NCI-H1436 (cell line): ENCODE measurements at places on chromosomes 13 and 19.

- DNase-seq = no peak
These were observed 22.4 kb downstream of the AMER2 start for GRCh38 chr13:25149711-25150110.

- no peak for DNase-seq
These were observed 11.7 kb downstream of the RAP2A start for GRCh38 chr13:97445522-97446187.

GRCh38 chr13:35724446-35724845 lies 248.0 kb upstream of the MAB21L1 start:
- DNase-seq = no peak

- DNase-seq = no peak
These were observed 46.3 kb downstream of the SIPA1L3 start for GRCh38 chr19:37953171-37953917.

GRCh38 chr19:41997121-41997850 lies 3.3 kb upstream of the ATP1A3 start:
- peak; percentile 55 for DNase-seq
